ENCODE measurements at places on chromosomes 16 and 17. TPM values are rescaled to one million over a fixed set of nuclear protein-coding genes. Genes with fewer than 3 reads are reported as not detected.

DNA sequence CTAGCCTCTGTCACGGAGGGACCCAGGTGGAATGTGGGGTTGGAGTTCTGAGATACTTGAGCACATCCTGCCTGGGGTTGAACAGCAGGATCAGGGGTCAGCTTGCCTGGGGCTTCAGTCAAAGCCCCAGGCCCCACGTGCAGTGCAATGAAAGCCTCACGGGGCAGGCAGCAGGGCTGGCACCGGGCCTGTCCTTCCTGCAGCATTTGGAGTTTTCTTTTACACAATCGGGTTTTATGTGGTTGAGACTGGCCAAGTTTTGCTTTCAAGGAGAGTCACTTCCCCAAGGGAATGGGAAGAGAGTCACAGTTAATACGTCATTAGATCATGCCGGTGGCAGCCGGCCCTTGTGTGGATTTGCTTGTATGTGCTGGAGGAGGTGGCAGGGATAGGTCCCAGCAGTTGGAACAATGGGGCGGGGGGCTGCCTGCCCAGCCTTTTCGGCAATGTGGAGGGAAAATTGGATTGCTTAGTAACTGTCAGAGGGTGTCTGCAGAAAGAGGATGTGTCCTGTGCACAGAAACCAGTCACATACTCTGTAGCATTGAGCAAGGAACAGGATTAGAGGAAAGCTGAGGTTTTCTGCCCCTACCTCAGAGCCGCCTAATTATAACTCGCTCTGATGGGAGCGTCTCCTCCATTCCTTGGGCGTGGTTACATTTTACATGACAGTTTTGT, 4.5 kb downstream of the RMI2 start:
- H3K4me3 ChIP-seq = no peak overlapping the region
- DNase-seq = peak; percentile 92
- peaks cover 26% of the 10 kb centered on the region for H3K4me1 ChIP-seq
- H3K36me3 ChIP-seq = no peaks in the 10 kb centered on the region
- peak overlapping the region; percentile 97 for H3K27ac ChIP-seq

DNA sequence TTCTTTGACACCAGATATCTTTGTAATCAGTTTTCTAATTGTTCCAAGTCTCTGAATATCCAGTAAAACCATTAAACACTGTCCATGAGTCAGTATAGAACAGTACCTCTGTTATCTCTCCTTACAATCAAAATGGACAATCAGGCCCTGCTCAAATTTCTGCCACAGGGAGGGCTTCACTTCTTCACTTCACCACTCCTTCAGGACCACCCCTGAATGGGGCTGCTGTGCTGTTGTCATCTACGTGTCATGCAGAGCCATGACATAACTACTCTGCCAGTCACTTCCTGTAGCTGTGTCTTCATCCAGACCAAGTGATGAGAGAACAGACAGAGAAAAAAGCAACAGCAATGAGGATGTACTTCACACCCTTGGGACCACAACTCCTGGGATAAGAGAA, 116.9 kb downstream of the TANC2 start:
- no peaks in the 10 kb centered on the region for H3K27me3 ChIP-seq
- H3K27ac ChIP-seq = no peak overlapping the region
- H3K36me3 ChIP-seq = peaks cover 3% of the 10 kb centered on the region
- H3K4me1 ChIP-seq = peaks cover 8% of the 10 kb centered on the region
- peak; percentile 55 for DNase-seq

- peaks cover 11% of the 10 kb centered on the region for H3K4me1 ChIP-seq
- no peak for DNase-seq
- no peaks in the 10 kb centered on the region for H3K27me3 ChIP-seq
These were observed 20.2 kb downstream of the SNN start for GRCh38 chr16:11688520-11688886.

DNA sequence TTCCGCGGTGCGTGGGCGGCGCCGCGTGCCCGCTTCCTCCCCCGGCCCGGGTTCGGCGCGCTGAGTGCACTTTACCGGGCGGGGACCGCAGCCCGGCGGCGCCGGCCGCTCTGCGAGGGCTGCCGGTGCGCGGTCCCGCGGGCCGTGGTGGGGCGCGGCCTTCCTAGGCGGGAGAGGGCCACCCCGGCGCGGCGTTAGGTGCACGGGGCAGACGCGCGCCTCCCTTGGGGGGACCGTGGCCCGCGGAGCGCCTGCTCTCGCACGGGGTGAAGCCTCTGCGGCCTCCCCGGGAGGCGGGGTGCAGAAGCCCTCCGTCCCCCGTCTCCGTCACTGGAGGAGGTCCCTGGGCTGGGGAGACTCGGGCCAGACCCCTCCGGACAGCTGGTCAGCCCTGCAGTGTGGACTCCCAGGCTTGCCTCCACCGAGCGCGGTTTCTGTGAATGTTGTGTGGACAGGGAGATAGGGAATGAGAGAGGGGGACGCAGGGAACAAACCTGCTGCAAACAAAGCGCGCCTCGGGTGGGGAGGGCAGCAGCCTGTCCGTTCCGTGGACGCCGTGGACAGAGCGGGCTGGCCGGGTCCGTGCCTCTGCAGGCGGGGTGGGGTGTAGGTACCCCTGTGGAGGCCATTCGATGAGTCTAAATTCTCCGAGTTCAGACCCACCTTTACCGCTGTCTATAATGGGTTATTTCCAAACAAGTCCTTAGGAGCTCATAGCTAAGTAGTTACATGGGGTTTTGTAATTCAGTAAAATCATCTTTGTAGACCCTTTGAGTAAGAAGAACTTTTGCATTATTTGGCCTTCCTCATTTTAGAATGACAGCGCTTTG, 721 bp downstream of the TBCD start:
- H3K36me3 ChIP-seq = peaks cover 2% of the 10 kb centered on the region
- H3K27ac ChIP-seq = peak overlapping the region; percentile 54
- no peaks in the 10 kb centered on the region for H3K27me3 ChIP-seq
- no peak for DNase-seq

- no peak overlapping the region for H3K27ac ChIP-seq
- peaks cover 42% of the 10 kb centered on the region for H3K27me3 ChIP-seq
- DNase-seq = peak; percentile 52
- no peaks in the 10 kb centered on the region for H3K36me3 ChIP-seq
- no peak overlapping the region for H3K4me3 ChIP-seq
These were observed 6.2 kb downstream of the JPH3 start for GRCh38 chr16:87608400-87608985.

- H3K36me3 ChIP-seq = no peaks in the 10 kb centered on the region
- no peak overlapping the region for H3K4me3 ChIP-seq
- no peaks in the 10 kb centered on the region for H3K4me1 ChIP-seq
- DNase-seq = no peak
These were observed 219.4 kb downstream of the MAF start for GRCh38 chr16:79380995-79381602.

GRCh38 chr16:75919664-75920063, 193.4 kb upstream of the CPHXL start:
- H3K4me3 ChIP-seq = no peak overlapping the region
- H3K27me3 ChIP-seq = no peaks in the 10 kb centered on the region
- no peaks in the 10 kb centered on the region for H3K4me1 ChIP-seq
- H3K27ac ChIP-seq = no peak overlapping the region
- DNase-seq = peak; percentile 42
- H3K36me3 ChIP-seq = no peaks in the 10 kb centered on the region

GRCh38 chr17:41678907-41679739, 9.6 kb upstream of the EIF1 start:
- DNase-seq = peak; percentile 28
- H3K27ac ChIP-seq = peak overlapping the region; percentile 47
- H3K36me3 ChIP-seq = no peaks in the 10 kb centered on the region
- H3K4me1 ChIP-seq = peaks cover 6% of the 10 kb centered on the region
- H3K27me3 ChIP-seq = peaks cover 12% of the 10 kb centered on the region
- H3K4me3 ChIP-seq = peak overlapping the region; percentile 28

- no peaks in the 10 kb centered on the region for H3K36me3 ChIP-seq
- no peak overlapping the region for H3K4me3 ChIP-seq
- H3K27ac ChIP-seq = no peak overlapping the region
- peaks cover 2% of the 10 kb centered on the region for H3K4me1 ChIP-seq
These were observed 2.2 kb downstream of the TMEM132E start for GRCh38 chr17:34581446-34582184.

- peaks cover 2% of the 10 kb centered on the region for H3K4me1 ChIP-seq
- no peak overlapping the region for H3K4me3 ChIP-seq
- no peak overlapping the region for H3K27ac ChIP-seq
- no peaks in the 10 kb centered on the region for H3K36me3 ChIP-seq
These were observed 11.8 kb upstream of the WSB1 start for GRCh38 chr17:27282054-27282551.

- H3K36me3 ChIP-seq = no peaks in the 10 kb centered on the region
- no peaks in the 10 kb centered on the region for H3K27me3 ChIP-seq
- DNase-seq = no peak
These were observed 14.6 kb downstream of the GNGT2 start for GRCh38 chr17:49195751-49196150.

- DNase-seq = no peak
- H3K27me3 ChIP-seq = peaks cover 9% of the 10 kb centered on the region
- H3K27ac ChIP-seq = no peak overlapping the region
- no peak overlapping the region for H3K4me3 ChIP-seq
- no peaks in the 10 kb centered on the region for H3K36me3 ChIP-seq
- H3K4me1 ChIP-seq = no peaks in the 10 kb centered on the region
These were observed 9.9 kb upstream of the ENPP7 start for GRCh38 chr17:79720705-79721292.

DNA sequence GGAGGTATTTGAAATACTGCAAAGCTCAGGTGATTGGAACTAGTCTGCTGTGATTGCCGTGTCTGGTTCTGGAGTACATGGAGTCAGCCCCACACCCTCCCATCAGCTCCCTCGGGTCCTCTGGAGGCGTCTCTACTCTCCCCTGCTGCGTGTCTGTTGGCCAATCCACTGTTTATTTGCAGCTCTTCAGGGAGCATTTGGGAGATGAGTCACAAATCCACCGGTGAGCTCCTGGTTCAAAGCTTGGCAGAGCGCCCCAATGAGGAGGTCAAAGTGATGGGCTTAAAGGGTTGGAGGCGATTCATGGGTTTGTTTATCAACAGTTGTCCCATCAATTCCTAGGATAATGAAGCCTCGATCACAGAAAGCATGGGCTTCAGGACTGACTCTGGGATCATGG, 14.6 kb downstream of the CALB2 start:
- H3K27me3 ChIP-seq = peaks cover 2% of the 10 kb centered on the region
- no peaks in the 10 kb centered on the region for H3K36me3 ChIP-seq
- peak; percentile 12 for DNase-seq
- H3K27ac ChIP-seq = no peak overlapping the region
- no peak overlapping the region for H3K4me3 ChIP-seq
- no peaks in the 10 kb centered on the region for H3K4me1 ChIP-seq

Gene PIPOX
- 1.1 TPM for total RNA-seq

DNA sequence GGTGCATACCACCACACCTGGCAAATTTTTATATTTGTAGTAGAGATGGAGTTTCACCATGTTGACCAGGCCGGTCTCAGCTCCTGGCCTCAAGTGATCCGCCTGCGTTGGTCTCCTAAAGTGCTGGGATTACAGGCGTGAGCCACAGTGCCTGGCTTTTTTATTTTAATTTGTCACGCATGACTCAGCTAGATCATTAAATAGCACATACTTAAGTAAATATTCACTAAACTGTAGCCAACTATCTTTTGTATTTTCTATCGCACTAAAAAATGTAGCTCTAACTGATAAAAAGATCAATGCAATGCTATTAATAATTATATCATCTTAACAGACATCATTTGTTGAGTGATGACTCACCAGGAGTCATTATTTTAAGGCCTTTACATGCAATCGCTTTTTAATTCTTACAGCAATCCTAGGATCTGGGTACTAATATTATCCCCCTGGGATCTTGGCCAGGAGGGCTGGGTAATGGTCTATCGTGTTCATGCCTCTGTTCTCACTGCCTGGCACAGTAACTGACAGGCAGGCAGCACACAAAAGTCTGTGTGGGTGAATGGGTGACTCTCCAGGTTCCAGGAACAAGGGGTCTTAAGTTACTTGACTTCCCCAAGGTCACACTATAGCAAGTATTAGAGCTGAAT, 693.5 kb upstream of the EEF2KMT start:
- no peaks in the 10 kb centered on the region for H3K4me1 ChIP-seq
- no peaks in the 10 kb centered on the region for H3K36me3 ChIP-seq
- H3K27ac ChIP-seq = no peak overlapping the region
- H3K4me3 ChIP-seq = no peak overlapping the region
- no peak for DNase-seq

Gene PRAC2
- not detected for total RNA-seq

Gene BEAN1
- total RNA-seq = not detected

DNA sequence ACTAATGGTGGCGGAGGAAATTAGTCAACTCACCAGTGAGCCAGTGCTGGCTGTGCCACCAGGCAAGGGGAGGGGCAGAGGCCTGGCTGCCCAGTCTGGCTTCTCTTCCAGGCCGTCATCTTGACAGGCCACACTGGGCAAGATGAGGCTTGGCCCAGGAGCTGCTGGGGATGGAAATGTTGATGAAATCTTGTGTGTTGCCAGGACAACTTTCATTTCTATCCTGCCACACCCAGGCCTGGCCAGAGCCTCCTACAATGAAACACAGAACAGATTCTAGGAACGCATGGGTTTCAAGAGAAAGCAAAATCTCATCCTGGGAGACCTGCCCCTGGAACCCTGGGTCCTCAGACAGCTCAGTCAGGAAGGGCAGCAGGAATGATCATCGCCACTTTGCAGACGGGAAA, 9.3 kb downstream of the HEXIM2 start:
- peak overlapping the region; percentile 71 for H3K27ac ChIP-seq
- H3K27me3 ChIP-seq = no peaks in the 10 kb centered on the region
- peaks cover 27% of the 10 kb centered on the region for H3K4me1 ChIP-seq
- H3K4me3 ChIP-seq = no peak overlapping the region

Gene HOXB13
- not detected for total RNA-seq

DNA sequence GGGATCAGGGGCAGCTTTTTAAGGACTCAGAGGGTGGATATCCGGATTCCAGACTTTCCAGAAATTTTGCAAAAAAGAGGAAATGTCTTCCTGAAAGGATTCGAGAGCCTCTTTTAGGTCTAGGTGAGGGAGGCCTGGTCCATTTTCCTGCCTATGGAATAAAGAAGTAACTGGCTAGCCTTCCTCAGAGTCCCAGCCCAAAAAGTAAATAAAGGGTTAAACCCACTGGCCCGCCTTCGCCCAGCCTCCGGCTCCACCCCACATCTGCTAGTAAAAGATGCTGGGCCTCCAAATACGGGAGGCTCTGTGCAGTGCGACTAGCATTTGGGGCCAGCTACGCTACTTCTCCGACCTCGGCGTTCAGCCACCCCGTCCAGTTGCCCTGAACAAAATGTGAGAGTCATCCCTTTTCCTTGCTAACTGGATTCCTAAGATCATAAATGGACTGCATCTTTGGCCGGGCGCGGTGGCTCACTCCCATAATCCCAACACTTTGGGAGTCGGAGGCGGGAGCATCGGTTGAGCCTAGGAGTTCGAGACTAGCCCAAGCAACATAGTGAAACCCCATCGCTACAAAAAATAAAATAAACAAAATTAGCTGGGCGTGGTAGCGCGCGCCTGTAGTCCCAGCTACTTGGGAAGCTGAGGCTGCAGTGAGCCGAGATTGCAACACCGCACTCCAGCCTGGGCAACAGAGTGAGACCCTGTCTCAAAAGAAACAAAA, 824 bp upstream of the MPP2 start:
- DNase-seq = peak; percentile 65
- H3K4me1 ChIP-seq = peaks cover 6% of the 10 kb centered on the region
- no peak overlapping the region for H3K27ac ChIP-seq
- H3K36me3 ChIP-seq = no peaks in the 10 kb centered on the region
- H3K27me3 ChIP-seq = peaks cover 20% of the 10 kb centered on the region
